NB4 (cell line): ENCODE measurements at places on chromosomes 6 and 20.

DNA sequence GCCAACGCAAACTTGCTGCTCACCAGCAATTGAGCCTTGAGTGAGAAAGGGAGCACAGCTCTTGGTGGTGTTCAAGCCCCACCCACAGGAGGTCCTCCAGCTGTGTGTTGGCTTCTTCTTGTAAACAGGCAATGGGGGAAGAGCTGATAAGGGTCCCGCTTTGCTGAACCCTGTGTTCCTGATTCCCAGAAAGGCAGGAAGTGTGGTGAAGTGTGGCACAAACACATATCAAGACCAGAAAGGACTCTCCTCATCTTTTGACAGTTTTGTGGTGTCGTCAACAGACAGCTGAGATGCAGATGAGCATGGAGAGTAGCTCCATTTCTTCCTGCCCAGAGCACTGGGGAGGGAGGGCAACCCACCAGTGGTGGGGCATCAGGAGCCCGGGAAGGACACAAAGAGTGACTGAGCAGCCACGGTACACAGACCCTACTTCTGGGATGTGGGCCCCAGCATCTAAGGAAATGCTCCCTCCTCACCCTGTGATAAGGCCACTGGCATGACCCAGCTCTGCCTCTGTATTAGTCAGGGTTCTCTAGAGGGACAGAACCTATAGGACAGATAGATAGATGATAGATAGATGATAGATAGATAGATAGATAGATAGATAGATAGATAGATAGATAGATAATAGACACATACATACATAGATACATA is 188.9 kb upstream of the TAB2 start:
- no peak for DNase-seq

- no peak for DNase-seq
Measured at GRCh38 chr6:114471450-114471849, 128.6 kb upstream of the HS3ST5 start.

GRCh38 chr20:53657732-53658131 is 64.1 kb upstream of the ZNF217 start:
- no peak for DNase-seq

- DNase-seq = no peak
Measured at GRCh38 chr20:61447952-61448351, 195.9 kb downstream of the CDH4 start.

DNA sequence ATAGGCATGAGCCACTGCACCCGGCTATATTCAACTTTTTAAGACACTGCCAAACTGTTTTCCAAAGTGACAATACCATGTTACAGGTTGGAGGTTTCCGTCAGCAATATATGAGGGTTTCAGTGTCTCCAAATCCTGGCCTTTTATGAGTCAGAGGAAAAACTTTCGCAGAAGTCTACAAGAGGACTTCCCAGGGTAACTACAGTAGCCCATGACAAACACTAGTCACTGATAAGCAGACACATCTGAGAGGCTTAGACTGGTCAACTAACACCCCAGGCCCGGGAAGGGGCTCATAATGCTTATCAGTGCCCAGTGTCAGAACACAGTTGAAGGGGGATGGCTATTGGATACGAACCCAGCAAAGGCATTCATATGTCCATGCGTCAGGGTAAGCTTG is 85.4 kb downstream of the SOX4 start:
- DNase-seq = no peak

GRCh38 chr6:49892280-49892679 is 25.9 kb upstream of the CRISP1 start:
- no peak for DNase-seq

GRCh38 chr6:165439928-165440554 is 130.6 kb upstream of the C6orf118 start:
- peak; percentile 60 for DNase-seq

- peak; percentile 81 for DNase-seq
Measured at GRCh38 chr6:45607798-45608197, 230.1 kb upstream of the SUPT3H start.

DNA sequence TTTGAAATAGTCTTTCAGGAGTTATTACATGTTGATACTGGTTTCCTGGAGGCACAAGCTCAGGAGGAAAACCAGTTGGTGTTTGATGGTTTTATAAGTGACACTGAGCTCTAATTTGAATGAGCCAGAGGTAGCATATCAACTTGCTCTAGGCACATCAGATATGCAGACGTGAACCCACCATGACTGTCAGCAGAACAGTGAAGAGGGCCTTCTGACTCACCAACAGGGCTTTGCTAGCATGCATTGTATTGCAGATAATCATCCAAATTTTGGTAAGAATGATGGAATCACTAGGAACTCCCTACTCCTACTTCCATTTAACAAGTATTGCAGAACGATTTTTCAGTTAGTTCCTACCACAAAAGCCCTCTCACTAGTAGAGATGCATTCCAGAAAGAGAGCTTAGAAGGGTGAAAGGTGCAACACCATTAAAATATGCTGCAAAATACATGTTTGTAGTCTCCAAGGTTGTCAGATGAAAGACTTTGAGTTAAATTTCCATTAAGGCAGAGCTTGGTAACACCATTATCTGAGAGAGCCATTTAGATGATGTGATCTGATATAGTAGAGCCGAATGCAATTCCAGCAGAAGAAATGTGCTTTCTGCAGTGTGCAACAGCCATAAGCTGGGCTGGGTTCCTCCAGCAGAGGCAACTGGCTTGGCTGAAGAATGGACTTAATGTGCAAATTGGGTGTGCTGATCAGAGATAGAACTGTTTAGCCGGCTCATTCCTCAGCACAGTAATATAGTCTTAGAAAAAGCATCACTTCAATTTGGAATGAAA is 968.7 kb upstream of the ADGRB3 start:
- no peak for DNase-seq

GRCh38 chr20:20139403-20139802 is 87.1 kb downstream of the CFAP61 start:
- DNase-seq = no peak

DNA sequence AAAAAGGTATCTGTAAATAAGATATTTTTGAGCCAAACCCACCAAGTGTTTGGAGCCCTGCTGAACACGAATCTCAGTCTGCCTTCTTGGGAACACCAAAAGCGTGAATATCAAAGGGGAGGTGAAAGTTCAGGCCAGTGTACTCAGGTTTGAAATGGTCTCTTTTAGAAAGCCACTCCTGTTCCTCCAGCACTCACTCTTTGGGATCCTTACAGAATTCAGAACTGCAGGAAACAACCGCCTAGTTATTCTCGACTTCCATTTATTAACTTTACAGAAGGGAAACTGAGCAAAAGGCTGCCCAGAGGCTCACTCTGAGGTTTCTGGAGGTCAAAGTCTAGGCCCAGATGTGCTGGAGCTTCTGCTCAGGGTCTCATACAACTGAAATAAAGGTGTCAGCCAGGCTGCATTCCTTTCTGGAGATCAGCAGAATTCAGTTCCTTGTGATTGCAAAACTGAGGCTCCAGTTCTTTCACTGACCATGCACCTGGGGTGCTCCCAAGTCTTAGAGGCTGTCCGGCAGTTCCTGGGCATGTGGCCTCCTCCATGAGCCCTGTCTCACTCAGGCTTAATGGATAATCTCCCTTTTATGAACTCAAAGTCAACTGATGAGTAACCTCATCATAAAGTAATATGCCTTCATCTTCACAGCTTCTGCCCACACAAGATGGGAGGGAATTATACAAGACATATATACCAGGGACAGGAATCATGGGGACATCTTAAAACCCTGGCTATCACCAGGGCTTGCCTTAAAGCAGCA is 65.5 kb upstream of the TNFAIP3 start:
- DNase-seq = no peak
